ENCODE measurements at places on chromosomes 7 and 10.

DNA sequence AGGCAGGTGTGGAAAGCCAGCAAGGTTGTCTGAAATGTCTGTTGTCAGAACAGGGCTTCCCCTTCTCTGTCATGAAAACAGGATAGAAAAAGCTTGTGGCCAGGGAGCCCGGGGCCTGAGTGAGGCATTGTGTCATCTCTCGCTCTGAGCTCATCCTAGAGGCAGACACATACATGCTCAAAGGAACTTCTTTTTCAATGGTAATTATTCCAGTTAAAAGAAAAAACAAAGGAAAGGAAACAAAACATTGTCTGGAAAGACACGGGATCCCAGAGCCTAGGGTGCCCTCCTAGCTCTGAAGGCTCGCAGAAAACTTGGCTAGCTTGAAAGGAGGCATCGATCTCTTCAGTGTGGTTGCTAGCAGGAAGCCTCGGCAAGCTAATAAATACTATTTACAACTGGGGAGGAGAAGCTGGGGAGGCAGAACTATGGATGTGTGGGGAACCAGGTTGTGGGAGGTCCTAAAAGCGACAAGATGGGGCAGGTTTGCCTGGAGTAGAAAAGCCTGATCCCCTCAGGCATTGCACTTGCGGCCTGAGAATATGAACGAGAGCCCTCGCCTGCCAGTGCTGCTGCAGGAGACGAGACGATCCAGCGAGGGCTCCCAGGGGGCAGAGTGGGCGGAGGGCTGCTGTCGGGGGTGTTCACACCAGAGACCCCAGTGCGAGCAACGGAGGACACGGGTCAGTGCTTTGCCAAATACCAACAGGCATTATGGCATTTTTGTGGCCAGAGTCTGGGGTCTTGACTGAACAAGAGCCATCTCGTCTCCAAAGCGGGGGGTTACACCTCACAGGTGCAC is 32.8 kb upstream of the DGKI start:
- DNase-seq: no peak

DNA sequence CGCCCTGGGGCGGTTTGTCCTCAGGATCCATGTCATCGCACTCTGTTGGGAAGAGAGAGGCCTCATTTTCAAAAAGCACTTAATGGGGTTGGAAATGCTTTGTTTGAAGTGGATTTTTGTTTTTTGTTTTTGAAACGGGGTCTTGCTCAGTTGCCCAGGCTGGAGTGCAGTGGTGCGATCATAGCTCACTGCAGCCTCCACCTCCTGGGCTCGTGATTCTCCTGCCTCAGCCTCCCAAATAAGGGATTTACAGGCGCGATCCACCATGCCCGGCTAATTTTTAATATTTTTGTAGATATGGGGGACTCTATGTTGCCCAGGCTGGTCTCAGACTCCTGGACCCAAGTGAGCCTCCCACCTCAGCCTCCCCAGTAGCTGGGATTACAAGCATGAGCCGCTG is 735 bp downstream of the FKBP6 start:
- DNase-seq: no peak

DNA sequence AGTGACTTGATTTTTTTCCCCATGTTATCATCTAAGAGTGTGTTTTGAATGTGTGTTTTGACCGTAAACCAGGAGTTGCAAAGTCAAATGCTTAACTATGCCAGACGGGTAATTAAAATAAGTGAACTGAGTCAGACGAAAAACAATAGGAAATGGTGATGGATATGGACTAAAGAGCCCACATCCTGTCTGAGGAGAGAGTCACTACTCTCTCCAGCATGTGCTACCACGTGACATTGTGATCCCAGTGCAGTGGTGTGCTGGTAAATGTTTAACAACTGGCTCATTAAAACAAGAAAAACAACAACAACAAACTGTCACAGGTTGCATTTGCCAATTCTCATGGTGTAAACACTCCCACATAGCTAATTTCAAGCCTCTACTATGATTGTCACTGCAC is 164.3 kb downstream of the SUGCT start:
- no peak for DNase-seq

DNA sequence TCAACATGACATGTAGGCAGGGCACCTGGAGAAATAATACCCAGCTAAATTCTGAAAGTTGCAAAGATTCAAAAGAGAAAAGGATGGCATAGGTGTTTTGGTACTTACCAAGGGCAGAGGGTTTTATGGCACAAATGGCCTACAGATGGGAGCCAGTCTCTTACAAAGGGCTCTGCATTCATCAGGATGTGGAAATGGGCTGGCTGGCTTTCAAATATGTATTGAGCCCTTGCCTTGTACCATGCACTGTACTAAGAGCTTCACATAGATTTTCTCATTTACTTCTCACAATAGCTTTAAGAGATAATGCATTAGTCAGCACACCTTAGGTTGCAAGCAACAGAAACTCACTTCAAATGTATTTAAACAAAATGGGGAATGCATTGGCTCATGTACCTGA is 327.1 kb downstream of the BICC1 start:
- no peak for DNase-seq

- no peak for DNase-seq
Measured at GRCh38 chr10:36390221-36390620, 735.2 kb upstream of the ANKRD30A start.

DNA sequence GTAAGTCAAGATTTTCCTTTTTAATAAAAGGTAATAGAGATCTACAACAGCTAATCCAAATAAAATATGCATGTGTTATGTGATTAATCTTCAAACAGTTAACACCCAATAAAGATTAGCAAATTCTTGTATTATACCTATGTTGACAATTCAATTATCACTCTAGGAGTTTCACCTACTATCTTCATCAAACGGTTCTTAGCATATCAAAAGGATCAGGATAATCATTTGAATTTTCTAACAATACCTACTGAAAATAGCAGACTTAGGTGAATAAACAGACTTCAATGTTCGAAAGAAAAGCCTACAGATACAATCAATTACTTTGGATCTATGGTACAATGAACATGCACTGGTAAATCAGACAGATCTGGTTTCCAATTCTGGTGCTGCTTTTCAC is 268.3 kb downstream of the CACNA2D1 start:
- no peak for DNase-seq

GRCh38 chr7:2289111-2289586 is 25.1 kb downstream of the SNX8 start:
- DNase-seq: no peak

- DNase-seq: no peak
Measured at GRCh38 chr7:25854608-25855497, 297.1 kb upstream of the NFE2L3 start.

DNA sequence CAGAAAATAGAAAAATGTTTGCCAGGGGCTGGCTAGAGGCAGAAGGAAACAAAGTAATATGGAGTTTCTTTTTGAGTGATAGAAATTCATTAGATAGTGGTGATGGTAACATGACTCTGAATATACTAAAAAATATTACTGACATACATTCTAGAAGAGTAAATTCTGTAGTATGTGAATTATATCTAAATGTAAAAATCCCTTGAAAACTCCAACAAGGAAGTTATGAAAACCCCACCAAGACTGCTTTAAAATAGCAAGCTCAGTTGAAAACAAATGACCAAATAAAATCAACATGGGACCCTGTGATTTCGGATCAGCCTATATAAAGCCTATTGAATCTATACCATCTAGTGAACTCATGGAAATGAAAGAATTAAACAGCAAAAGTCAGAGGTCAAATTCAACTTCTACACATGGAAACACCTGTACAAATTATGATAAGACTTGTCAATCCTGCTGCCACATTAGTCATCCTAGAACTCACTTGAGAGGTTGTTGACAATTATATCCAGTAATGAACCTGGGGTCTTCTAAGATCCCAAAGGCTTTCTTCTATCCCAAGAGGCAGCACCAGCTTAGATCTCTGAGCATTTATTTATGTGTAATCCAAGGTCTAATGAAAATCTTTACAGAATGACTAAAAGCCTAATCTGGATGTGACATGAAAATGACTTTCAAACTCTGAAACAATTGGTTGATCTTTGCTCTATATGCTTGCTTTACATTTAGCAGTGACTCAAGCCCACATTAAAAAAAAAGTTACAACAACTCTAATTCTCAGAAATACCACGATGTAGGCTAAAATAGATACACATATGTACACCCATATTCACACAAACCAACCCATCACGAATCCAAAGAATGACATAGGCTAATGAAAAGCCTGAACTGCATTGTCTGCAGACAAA is 59.3 kb downstream of the OSBPL3 start:
- no peak for DNase-seq

GRCh38 chr10:91164520-91165065 is 55.9 kb upstream of the PCGF5 start:
- DNase-seq: no peak

DNA sequence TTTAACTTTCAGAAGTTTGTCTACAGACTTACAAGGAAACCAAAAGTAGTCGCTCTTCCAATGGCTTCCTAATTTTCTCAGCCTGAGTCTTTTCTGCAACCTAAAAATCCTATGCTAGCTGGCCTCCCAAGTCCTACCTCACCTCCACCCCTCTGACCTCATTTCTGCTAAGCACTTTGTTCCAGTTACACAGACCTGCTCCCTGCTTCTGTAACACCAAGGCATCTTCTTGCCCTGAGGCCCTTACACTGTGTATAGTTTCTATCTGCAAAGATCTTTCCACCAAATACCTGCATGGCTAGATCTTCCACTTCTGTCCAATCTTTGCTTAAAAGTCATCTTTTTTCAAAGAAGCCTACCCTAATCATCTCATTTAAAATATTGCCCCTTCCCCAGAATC is 1.9 kb upstream of the SNX13 start:
- DNase-seq: no peak

GRCh38 chr7:37982423-37982822 is 62.0 kb downstream of the EPDR1 start:
- DNase-seq: no peak

GRCh38 chr7:105752671-105753275 is 123.6 kb downstream of the ATXN7L1 start:
- DNase-seq: no peak

- no peak for DNase-seq
Measured at GRCh38 chr7:138304071-138304320, 156.1 kb upstream of the TRIM24 start.

GRCh38 chr7:37392673-37393017 is 56.0 kb downstream of the ELMO1 start:
- no peak for DNase-seq

DNA sequence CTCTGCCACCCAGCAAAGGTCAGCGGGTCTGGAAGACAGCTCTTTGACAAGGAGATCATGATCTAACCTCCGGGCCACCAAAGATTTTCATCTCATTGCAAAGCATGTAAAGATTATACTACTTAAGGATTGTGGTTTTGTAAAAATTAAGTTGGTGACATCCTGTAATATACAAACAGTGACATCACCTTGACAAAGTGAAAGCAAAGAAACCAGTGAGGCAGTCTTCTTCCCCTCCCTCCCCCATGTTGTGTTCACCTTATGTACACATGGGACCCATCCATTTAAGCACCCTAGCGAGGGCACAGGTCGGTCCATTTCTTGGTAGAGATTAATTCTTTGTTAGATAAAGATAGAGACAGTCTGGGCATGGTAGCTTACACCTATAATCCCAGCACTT is 3.9 kb downstream of the MDH2 start:
- no peak for DNase-seq

GRCh38 chr7:50371551-50372021 is 67.1 kb downstream of the IKZF1 start:
- DNase-seq: no peak

DNA sequence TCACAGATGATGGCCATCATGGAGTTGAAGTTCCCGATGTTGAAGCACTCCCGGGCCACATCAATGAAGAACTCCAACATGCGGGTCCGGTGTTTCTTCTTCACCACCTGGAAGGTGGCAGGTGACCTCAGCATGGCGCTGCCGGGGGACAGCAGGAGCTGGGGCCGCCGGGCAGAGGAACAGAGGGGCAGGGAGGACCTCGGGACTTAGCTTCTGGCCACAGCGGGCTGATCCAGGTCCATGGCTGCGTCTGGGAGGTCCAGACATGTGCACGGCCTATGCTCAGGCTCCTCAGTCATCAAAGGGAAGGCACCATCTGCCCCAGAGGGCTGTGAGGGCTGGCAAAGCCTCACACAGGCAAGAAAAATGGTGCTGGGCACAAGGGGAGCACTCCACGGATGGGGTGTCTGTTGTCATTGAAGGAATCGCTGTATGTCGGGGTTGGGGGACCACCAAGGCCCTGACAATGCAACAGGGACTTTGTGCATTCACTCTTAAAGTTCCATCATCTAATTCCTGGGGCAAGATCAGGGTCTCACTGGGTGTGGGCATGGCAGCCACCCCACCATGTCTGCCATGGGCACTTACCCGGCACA is 60.9 kb downstream of the CSGALNACT2 start:
- DNase-seq: no peak

DNA sequence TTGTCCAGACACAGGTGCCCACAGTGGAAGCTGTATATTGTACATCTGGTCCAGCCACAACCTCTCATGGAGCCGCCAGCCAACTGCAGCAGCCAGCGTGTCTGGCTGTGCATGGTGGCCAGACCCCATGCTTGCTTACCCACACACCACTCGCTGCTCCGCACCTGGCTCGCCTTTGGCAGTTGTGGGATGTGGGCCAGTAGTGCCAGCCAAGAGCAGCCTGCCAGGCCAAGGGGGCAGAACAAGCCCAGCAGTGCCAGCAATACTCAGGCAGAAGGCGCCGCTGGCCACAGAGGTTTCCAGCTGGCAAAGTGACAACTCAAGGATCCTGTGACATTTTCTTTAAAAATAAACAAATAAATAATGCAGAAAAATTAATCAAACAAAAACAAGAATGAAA is 11.7 kb upstream of the TMEM243 start:
- DNase-seq: no peak

- DNase-seq: no peak
Measured at GRCh38 chr10:82883603-82884002, 1008.6 kb downstream of the NRG3 start.

DNA sequence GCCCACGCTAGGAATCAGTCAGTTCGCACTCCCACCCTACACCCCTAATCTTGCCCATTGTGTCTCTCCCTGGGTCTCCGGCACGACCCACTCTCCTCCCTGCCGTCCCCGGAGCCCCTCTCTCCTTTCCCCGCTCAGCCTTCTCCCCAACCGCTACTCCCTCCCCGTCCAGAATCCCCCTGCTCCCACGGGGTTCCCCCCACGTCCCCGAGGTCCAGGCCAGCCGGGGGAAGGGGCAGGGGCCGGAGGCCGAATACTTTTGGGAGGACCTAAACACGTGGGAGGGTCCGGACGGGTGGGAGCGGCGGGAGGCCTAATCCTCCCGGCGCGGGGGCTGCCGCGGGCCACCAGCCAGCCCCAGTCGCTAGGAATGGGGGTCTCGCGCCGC is 560 bp downstream of the RARRES2 start:
- DNase-seq: no peak

- no peak for DNase-seq
Measured at GRCh38 chr10:129637010-129637409, 170.0 kb downstream of the MGMT start.
